CD4-positive, alpha-beta T cell treated with Interleukin-17A for 4 hours (primary cell): ENCODE measurements at places on chromosomes 7 and 10.

DNA sequence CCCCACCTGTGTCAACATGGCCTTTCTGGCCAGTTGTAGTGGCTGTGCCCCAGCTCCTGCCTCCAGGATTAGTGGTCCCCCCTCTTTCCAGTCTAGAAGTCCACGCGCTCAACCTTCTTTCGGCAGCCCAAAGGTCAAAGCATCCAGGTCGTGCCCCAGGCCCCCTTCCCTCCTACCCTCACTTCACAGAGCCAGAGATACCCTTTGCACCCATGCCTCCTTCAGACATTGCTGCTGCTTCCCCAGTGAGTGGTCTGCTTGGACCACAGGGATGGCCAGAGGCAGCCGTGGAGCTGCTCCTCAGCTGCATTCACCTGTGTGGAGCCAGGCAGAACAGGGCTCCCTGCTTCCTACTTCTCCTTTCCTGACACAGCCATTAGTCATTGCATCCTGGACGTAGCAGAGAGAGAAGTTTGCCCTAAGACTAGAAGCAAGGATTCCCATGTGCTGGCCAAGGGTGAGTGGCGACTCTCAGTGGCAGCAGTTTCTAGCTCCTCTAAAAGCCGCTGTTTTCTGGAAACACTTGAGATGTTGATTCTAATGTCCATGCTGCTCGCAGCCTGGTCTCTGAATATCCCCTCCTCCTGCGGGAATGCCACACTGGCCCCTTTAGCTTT, 243.1 kb upstream of the SHH start:
- DNase-seq: no peak

DNA sequence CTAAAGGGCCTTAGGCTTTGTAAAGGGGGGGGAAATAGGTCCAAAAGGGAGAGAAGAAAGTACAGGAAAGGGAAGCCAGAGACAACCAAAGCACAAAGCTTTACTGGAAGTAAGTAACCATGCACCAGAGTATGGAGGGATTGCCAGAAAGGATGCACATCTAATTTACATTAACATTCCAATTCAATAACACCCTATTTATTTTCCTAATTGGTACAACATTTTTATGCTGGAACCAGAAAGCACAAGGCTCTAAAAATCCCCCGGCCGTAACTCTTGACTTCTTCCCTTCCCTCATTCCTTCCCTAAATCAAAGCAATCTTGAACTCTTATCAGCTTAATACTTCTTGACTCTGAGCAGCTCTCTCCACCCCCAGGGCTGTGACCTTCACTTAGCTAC, 400.0 kb upstream of the CELF2 start:
- no peak for DNase-seq

DNA sequence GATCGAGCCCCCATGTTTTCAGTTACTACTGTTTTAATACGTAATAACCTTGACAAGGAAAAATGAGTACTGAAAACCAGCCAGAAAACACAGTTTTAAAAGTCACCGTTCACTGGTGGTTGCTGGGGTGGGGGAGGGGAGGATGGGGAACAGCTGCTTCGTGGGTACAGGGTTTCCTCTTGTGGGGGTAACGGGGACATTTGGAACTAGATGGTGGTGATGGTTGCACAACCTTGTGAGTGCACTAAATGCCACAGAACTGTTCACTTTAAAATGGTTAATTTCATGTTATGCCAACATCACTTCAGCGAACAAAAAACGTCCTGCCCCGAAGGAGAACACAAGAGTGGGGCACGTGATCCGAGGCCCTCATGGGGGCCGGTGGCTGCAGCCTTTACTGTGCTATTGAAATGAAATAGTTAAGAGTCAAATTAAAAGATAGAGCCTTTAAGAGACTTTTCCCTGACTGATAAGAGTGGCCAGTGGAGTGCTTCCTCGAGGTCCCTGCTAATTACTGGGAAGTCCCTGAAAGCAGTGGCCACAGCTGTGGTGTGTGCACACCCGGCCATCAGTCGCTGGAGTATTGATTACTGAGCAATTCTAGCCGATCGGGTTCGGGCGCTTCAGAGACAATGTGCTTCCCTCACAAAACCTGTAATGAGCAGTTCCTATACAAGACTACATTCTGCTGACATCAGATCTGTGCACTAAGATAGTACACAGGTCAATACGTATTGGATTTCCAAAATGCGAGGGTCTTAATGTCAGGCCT, 80.3 kb downstream of the EBF3 start:
- no peak for DNase-seq

DNA sequence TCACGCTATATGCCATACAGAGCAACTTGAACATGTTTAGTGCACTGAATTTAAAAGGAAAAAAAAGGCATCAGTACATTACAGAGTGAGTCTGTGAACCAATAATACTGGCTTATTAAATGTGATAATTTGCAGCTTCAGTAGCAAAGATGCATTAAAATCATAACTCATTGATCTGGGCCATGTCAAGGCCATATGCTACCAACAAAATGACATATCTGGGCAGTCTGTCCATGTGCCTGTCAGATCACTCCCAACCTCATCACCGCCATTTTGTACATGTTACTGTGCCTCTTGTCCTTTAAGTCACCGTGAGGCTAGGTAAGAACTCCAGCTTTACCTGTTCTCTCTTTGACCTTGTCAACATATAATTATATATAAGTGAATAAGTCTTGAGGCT, 307.4 kb upstream of the LRGUK start:
- DNase-seq: no peak

- peak; percentile 22 for DNase-seq
These were observed 25.3 kb downstream of the GARIN1A start for GRCh38 chr7:128697302-128697905.

DNA sequence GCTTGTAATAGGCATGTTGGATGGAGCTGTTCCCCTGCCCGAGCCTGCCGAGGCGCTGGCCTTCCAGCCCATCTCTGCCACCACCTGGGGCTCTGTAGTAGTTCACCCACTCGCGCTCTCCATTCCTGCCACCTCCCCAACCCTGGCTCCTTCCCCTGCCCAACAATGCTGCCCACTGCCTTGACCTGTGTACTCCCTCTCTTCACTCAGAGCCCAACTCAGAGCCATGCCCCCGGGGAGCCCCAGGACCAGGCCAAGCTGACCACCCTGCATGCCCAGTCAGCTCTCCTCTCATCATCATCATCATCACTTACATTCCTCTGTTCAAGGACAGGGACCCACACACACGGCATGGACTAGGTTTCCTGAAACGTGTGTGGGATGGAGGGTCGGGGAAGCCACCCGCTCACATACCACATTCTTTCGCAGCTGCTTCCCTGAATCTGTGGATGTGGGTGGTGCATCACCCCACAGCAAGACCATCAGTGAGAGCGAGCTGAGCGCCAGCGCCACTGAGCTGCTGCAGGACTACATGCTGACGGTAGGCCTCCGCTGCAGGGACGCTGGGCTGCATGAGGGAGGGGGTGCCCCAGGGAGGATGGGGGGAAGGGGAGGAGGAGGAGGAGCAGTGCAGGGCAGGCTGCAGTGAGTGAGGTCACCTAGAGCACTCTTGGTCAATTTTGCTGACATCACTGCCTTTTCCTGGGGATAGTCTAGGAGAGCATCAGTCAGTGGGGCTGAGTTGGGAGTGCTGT, 15.6 kb downstream of the NACAD start:
- no peak for DNase-seq

DNA sequence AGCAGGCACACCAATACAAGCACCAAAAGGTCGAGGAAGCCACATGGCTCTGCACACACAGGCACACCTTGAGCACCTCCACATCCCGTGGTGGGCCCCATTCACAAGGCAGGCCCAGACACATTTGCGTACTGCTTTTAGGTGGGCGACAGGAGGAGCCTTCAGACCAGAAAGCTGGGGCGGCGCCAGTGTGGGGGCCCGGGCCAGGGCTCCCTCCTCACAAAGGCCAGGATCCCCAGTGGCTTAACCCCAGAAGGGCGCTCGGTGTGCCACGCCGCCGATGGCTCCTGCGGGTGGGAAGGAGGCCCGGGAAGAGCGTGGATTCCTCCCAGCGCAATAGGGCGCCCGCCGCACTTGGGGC, 2.8 kb upstream of the SMARCD3 start:
- DNase-seq: no peak

DNA sequence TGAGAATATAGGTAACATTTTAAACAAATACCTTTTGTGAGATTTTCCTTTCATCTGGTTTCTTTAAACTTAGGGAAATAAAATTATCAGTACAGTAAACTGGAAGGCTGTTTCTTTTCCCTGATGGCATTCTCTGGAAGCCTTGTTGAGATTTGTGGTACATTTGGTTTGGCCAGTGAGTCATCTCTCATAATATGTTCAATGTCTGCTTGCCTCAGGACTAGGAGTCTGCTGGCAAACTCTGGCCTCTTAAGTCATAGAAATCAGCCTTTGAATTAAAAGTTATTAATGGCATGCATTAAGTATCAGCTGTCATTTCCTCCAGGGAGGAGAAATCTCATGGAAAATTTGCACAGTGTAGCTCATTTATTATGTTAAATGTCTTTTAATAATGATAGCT, 316.6 kb upstream of the KIAA1217 start:
- DNase-seq: no peak

GRCh38 chr7:131363719-131364118, 36.0 kb downstream of the MKLN1 start:
- no peak for DNase-seq

DNA sequence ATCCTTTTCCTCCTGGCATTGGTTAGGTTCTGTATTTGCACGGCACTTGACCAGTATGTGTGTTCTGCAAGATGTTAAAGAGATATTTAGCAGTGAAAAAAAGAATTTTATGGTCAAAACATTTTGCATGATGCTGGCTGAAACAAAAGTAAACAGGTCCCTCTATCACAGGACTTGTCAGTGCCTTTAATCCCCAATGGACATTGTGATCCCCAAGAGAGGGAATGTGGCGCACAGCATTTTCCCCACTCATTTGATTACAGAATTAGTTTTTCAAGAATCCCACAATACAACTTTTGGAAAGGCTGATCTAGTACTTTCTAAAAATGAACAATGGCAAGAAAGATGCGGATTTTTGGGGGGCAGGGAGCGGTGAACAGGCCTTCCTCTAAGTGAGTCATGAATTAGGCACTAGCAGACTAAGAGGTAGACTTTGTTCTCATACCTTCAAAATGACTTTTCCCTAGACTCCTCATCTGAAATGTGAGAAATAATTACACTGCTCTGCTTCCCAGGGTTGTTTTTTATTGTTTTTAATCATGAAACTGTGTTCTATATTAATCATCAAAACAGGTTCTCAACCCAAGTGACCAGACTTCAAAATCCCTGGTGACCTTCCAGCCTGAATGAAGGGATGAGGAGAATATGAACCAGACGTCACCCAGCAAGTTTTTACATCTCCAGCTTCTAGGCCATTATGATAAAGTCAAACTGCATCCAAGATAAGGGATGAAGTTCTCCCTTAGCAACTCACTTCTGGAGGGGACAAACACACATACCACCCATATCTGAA, 8.6 kb downstream of the FBXW4 start:
- DNase-seq: no peak

- peak; percentile 30 for DNase-seq
These were observed 819 bp downstream of the HYCC1 start for GRCh38 chr7:23012908-23013714.

DNA sequence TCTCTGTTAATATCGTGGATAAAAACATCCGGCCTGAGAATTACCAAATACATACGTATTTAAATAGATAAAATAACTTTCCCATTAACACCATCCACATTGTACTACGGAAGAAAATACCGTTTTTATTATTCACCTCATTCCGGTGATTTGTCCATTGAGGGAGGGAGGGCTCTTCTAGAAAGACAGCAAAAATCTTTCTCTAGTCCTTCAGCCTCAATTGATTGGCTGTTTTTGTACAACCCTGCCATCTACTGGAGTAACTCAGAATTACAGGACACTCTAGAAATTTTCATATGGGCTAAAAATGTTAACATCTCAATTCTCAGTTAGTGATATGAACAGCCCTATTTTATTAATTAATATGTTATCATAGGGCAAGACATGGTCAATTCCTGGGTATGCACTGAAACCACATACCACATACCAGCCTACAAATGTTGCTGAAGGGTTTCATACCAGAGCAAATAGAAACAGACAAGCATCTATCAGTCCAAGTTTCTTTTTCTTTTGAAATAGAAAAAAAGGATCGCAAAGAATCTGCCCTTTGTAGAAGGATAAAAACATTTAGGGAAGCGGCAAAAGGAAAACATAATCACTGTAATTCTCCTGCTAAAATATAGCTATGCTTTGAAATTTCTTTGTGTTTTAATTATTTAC, 55.8 kb upstream of the CDCA7L start:
- DNase-seq: peak; percentile 27

DNA sequence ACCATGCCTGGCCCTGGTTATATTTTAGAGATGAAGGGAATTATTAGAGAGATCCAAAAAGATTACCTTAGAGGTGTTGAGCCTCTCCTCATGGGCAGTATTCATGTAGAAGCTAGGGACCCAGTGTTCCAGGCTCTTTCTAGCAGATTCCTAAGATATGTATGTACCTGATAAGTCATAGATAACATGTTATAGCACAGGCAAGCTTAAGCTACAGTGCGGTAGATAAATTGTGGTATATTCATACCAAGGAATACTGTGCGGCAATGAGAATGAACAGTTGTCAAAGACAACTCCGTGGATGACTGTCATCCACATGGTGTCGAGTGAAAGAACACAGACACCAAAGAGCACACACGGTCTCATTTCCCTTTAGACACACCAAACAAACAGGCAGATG, 53.1 kb downstream of the TACR2 start:
- no peak for DNase-seq

- DNase-seq: no peak
These were observed 3.6 kb downstream of the VAX1 start for GRCh38 chr10:117134306-117135025.

DNA sequence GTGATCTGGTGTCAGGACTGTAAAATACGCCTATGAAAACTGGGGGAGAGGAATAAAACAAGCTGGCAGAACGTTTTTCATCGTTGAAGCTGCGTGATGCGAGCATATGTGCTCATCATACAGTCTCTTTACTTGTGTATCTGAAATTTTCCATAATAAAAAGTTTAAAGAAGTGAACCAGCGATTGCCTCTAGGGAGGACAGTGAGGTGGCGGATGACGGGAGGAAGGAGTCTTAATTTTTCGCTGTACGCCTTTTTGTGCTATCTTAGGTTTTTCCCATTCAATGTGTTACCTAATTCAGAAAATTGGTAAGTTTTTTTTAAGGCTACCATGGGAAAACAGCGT, 891 bp upstream of the WAPL start:
- DNase-seq: no peak

DNA sequence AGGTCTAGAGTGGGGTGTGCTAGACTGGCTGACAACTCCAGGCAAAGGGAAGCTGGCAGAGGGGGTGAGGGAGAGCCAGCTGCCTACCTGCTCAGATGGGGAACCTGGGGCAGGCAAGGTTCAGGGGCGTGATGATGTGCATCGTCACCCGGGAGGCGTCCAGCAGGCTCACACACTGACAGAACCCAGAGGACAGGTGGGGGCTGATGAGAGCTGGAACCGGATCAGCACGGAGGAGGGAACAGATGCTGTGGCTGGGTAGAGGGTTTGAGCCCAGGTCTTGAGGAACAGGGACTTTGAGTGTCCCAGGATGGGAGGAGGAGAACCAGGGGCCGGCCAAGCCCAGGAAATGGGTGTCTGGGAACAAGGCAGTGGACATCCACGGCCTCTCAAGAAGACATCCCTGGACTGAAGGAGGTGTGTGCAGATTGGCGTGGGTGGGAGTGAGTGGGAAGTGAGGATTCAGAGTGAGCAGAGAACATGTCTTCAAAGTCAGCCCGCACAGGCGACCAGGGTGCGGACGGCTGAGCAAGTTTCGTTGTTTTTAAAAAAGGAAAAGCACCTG, 3.9 kb downstream of the RASGEF1A start:
- DNase-seq: no peak

- DNase-seq: no peak
These were observed 26.8 kb upstream of the CDK14 start for GRCh38 chr7:90569368-90569767.
